ENCODE measurements at places on chromosomes 16 and 17.
A peak's percentile ranks its signal among the peaks of the same experiment; 100 is the strongest.

DNA sequence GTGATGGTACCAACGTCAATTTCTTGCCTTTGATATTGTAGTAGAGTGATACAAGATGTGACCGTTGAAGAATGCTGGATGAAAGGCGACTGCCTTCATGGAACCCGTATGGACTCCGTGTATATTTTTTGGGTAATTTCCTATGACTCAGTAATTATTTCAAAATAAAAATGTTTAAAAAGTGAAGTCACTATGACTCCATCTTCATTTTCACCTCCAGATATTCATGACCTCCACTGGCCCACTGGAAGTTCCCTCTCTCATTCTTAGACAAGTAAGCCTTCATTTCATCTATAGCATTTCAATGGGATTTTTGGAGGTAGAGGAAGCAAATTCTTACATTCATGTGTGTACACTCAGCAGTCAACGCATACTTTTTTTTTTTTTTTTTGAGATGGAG, 111.8 kb upstream of the NUDT7 start:
- no peak for DNase-seq

- no peak for DNase-seq
These were observed 1.5 kb downstream of the ITGAL start for GRCh38 chr16:30474074-30474452.

DNA sequence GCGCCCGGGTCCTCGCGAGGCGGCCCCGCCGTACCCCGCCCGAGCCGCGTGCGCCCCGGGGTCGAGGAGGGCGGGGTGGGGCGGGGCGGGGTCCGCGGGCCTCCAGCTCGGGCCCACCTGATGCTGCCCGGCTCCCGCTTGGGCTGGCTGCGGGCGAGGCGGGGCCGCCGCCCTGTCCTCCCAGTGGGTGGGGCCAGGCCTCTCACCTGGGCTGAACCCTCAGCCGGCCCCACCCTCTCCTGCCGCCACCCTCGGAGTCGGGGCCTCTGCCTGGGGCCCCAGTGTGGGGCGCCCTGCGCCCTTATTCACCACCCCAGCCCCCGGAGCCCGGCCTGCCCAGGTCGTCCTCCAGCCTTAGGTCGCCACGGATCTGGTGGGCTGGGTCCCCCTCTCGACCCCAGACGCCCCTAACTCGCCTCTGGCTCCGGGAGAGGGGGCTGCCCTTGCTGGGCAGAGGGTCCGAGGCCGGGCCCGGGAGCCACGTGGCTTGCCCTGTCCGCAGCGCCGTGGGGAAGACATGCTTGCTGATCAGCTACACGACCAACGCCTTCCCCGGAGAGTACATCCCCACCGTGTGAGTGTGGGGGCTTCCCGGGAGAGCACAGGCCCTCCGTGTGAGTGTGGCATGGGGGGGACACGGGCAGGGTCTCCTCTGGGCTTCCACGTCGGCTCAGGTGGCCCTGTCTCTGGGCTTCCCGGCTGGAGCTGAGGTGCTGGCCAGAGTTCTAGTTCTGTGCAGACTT, 578 bp downstream of the RAC3 start:
- DNase-seq = no peak

DNA sequence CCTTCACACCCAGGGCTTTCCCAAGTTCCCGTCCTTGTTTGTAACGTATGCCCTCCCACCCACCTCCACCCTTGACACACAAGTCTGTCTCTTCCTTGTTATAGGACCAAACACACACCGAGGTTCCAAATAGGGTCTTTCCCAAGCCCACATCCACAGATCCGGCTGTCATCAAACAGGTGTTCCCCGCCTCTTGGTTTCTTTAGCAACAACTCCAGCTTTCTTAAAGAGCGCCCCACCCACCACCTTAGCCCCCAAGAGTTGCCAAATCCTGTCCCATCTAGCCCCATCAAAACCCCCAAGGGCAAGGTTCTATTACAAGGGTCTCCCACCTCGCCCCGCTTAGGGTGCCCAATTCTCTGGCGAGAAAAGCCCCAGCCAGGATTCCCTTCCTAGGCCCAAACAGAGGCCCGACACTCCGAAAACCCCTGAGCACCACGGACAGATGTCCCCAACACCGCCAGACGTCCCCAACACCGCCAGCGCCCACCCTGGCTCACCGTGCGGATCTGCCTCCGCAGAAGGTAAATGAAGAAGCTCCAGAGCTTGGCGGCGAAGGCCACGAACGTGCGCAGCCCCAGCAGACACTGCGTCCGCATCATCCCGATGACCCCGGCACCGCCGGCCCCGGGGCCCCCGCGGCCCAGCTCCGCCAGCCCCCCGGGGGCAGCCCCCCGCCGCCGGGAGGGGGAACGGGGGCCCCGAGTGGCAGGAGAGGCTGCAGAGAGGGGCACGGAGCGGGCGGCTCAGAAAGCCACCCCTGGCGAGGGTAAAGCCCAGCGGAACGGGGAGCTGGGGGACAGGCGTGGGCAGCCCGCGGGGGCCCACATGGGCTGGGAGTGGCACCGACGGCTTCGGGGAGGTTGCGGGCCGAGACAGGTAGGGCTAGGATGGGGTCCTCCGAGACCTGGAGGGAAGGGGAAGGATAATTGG, 573 bp downstream of the CTDNEP1 start:
- DNase-seq = no peak

DNA sequence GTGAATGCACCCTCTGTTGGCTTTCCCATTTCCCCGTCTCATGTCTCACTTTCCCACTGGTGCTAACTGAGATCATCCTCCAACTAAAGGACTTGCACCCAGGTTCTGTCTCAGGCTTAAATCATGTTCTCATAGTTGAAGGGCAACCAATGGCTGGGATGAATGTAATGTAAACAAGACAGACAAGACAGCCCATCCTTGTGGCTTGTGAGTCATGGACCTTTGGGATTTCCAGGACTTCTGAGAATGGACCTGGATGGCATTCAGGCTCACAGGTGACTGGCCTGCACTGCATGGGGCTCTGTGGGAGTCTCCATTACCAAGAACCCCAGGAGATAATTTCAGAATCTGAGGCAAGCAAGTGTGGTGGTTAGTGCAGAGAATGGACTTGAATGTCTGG, 347.5 kb downstream of the HAPSTR1 start:
- no peak for DNase-seq

DNA sequence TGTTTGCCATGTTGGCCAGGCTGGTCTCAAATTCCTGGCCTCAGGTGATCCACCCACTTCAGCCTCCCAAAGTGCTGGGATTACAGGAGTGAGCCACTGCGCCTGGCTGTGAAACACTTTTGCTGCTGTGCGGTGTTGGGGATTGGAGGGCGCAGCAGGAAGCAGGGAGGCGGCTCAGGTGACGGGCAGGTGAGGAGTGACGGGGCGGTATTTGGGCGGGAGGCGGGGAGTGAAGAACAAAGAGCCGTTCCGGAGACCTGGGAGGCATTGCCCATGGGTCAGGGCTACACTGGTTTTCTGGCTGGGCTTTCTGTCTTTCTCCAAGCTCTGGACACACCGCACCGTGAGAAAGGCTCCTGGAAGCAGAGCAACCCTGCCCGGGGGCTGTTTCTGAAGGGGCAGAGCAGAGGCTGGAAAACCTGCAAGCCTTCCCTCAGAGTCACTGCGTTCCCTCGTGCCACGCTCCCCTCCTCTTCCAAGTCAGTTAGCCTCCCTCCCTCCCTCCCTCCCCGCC, 22.1 kb downstream of the CRISPLD2 start:
- DNase-seq = no peak

DNA sequence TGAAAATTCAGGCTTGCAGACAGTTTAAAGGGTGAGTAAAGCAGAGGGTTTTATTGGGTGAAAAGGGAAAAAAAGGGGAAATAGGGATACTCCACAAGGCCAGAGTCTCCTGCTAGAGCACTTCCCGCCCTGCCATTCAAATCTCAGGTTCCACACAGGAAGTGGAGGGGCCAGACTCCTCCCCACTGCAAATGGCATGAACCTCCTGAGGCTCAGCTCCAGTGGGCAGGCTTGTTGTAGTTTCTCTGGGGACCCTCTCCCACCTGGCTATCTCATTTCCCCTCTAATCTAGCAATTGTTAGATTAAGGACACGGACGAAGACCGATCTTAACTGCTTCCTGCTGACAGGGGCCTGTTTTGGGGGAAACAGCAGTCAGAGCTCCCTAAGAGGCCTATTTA, 43.4 kb downstream of the TAOK1 start:
- DNase-seq = no peak

DNA sequence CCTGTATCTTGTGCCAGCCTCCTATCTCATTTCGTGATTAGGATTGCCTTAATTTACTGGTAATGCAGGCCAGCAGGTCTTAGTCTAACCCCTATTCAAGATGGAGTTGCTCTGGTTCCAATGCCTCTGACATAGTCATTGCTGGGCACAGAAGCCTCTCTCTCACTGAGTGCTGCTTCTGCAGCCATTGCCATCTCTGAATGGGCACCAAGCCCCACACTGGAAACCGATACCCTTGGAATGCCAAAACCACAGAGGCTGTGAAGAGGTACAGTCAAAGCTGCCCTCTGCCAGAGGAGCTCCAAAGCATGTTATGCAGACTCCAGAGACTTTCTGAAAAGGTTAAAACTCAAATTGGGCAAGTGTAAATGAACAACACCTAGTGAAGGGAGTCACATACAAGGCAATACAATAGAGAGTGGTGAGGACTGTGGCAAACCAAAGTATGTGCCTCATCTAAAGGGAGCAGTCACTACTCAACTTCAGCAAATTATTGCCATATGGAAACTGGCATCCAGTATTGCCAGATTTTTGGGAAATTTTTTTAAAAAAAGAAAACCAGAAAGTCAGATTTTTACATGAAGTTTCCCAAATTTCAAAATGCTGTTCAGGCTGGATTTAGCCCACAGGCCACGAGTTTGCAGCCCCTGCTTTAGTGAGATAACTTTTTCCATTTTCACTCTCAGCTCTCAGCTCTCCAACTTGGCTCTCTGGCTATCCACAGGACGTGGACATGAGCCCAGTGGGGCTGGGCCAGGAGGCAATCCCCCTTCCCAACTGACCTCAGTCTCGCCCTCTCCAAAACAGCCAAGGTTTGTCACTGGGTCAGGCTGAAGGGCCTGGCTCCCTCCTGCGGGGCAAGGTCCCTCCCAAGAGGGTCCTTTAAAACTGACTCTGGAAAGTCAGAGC, 2.1 kb upstream of the MMP2 start:
- DNase-seq = no peak

DNA sequence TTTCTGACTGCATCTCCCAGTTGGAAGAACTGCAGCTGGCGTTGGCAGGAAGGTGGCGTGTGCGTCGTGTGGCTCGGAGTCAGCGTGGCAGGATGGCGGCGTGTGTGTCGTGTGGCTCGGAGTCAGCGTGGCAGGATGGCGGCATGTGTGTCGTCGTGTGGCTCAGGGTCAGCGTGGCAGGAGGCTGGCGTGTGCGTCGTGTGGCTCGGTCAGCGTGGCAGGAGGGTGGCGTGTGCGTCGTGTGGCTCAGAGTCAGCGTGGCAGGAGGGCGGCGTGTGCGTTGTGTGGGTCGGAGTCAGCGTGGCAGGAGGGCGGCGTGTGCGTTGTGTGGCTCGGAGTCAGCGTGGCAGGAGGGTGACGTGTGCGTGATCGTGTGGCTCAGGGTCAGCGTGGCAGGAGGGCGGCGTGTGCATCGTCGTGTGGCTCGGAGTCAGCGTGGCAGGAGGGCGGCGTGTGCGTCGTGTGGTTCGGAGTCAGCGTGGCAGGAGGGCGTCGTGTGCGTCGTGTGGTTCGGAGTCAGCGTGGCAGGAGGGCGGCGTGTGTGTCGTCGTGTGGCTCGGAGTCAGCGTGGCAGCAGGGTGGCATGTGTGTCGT, 38.3 kb downstream of the ZNF750 start:
- DNase-seq = no peak

- peak; percentile 71 for DNase-seq
These were observed 9.1 kb upstream of the COL1A1 start for GRCh38 chr17:50210240-50211225.

DNA sequence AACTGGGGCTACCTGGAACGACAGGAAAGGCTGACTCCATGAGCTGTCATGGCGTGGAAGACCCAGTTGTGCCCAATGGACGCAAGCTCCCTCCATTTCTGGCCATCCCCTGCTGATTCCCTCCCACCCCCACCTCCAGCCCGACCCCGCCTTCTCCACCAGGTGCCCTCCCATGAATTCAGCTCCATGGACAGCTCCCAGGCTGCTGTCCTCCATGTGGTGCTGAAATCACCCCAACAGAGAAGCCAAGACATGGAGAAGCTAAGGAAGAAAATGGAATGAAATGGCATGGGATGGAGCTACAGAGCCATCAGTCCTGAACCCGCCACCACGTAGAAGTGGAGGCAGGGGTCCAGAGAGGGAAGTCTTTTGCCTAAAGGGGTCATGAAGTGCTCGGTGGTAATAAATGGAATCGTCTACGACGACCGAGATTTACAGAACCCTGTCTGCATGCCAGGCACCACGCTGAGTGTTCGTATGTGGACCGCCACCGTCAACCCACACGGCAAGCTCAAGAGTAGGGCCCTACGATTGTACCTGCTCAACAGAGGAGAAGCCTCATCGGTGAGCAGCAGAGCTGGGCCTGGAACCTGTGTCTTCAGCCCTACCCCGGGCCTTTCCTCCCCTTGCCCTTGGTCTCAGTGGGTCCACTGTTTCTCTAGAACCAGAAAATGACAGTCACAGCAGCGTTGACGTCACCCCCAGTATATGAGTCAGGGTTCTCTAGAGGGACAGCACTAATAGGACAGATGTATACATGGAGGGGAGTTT, 9.3 kb upstream of the ZC3H18 start:
- DNase-seq = no peak

DNA sequence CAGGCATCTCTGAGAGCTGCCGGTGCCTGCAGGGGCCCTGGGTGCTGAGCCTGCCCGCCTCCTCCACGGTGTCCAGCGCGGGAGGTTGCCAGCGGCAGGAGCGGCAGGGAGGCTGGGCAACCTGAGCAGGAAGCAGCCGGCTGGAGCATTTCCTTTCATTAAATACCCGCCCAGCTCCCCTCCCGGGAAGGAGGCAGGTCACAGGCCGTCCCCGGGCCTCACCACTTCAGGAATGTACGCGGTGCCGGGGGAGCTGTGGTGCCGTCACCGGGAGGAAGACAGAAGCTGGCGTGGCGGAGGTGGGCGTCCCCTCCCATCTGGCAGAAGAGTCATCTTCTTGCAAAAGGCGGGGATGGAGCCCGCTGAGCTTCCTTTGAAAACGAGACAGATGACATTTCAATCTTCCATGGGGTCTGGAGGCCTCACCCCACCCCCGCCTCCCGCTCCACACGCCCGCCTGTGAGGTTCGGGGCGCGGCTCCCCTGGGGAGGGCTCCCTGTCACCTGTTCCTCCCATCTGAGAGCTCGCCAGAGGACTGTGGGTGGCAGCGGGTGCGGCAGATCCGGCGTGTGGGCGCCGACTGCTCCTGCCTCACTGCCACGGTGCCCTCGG, 16.0 kb downstream of the SOX8 start:
- no peak for DNase-seq

DNA sequence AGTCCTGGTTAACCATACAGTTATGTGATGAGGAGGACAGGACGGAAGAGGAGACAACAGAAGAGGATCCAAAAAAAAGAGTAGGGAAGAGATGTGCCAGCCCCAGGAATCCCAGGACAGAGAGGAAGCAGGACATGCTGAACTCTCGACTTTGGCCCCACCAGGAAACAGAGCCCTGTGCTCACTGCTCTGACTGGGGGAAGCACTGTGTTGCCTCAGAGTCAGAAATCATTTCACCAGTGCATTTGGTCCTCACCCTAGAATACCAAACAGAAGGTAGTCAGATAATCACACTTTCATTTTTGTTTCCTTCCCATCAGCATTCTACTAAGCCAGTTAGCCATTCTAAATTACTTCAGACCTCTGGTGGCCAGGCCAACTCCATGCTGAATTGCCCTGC, 421.0 kb upstream of the CDH5 start:
- no peak for DNase-seq

GRCh38 chr17:6639586-6640535, 650 bp downstream of the KIAA0753 start:
- DNase-seq = no peak

Data from type B pancreatic cell (in vitro differentiated cells).